ENCODE measurements at places on chromosomes 2 and 18.

- no peak for DNase-seq
These were observed 543.7 kb downstream of the TRIB2 start for GRCh38 chr2:13260402-13260801.

GRCh38 chr2:71473346-71474031, 20.1 kb downstream of the DYSF start:
- no peak for DNase-seq

DNA sequence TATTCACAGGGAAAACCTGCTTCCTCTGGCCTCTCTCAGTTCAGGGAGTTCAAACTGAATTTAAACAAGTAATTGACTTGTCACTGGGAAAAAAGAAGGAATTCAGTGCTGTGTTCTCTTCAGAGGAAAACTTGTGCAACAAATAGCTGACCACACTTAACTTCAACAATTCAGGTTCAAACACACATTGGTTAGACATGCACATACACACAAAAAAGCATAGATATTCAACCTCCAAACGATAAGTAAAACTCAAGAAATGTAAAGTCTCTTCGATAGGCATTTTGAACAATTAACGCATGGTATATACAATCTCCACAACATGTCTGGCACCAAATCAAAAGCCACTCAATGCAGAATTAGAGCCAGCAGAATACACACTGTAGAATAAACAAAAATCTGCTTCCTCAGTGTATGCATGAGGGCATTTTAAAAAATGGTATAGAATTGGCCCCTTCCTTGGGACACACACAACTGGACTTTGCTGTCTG, 269.0 kb downstream of the TCF4 start:
- DNase-seq, result no peak

DNA sequence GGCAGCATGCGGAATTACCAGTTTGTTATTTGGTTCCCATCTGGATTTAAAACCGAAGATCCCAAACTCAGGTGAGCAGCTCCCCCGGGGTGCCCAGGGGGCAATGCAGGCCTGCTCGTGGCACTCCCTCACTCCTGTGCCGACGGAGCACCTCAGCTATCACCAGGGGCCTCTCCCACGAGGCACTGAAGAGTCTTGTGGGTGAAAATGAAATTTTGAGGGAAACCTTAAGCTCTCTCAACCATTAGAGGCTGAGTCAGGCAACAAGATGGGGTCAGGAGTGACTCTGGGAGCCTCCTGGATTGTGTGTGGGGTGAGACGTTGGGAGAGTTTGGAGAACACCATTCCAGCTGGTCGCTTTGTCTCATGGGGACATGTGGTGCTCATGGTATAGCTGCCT, 189.0 kb downstream of the PRKCE start:
- no peak for DNase-seq

DNA sequence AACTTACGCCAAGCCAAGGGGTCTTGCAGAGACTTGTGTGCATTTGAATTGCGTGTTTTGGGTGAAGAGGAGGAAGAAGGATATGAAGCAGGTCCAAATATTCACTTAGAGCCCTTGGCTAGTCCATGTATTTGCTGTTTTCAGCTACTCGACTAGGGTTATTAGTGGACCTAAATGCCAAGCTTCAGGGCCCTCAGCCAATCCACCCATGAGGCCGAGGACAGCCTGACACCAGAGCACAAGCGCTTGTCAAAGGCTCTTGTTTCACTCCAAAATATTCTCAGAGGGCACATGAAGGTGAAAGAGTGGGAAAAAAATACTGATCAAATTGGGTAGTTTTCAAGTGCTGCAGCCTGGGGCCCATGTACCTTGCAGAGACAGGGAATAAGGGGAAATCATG, 174.8 kb upstream of the ACAA2 start:
- DNase-seq, result no peak

GRCh38 chr2:81234711-81235110, 930.2 kb upstream of the LRRTM1 start:
- DNase-seq, result no peak

- no peak for DNase-seq
These were observed 393.3 kb upstream of the CYRIA start for GRCh38 chr2:17058772-17059402.

- DNase-seq, result no peak
These were observed 51.1 kb downstream of the RTN4 start for GRCh38 chr2:54999182-54999581.

DNA sequence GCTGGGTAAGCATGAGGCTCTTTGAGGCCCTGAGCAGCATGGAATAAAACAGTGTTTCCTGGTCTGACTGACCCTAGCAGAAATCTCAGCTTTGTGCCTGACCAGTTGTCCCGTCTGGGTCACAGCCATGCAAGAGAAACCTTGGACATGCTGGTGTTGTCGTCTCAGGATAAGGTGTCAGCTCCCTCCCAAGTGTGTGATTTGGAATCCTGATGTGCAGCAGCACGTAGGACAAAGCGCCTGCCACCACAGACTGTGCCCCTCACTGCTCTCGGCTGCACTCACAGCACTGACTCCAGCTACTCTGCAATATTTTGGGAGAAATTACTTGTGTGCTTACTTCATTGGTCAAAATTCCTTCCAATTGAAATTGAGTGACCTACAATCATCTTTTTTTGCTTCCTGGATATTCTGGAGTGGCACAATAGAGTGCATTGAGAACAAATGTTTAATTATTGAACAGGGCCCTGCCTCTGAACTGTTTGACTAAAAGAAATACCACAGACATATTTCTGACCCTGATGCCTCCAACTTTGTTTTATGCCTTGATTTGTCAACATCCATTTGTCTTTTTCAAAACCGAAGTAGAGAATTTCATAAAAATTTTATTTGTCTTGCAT, 352.4 kb downstream of the SOCS6 start:
- no peak for DNase-seq

DNA sequence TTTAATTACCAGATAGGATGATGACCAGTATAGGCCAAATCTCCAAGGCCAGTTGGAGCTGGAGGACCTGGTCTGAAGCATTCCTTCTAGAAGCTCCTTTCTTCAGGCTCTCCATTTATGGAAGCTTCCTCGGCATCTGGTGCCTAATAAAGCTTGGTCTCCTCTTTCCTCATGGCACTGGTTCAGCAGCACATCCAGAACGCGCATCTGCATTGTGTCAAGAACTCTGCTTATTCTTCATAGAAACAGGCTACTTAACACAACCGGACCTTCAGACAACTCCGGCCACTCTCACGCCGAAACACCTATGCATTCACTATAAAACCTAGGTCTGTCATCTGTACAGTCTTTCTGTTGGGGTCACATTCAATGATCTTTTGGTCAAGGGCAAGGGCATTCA, 99.8 kb downstream of the COL6A3 start:
- no peak for DNase-seq

DNA sequence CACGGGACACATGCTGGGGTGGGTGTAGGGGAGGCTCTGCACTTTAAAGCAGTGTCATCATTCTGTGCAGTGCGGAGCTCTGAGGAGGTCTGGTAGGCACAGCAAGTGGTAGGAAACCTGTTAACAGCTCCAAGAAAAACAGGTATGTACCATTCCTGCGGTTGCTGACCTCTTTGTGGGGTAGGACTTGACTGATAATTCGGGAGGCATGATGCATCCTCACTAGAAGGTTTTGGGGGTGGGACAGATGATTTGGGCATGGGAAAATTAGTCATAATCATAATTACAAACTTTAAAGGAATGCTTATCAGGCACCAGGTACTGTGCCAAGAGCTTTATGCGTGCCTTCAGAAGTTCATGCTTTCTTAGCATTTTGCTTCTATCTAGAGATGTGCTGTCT, 9.7 kb downstream of the DOK1 start:
- DNase-seq, result no peak

- no peak for DNase-seq
These were observed 124.2 kb downstream of the UBE2E3 start for GRCh38 chr2:181104512-181105115.

GRCh38 chr18:79538635-79539034, 141.0 kb upstream of the CTDP1 start:
- DNase-seq, result no peak

DNA sequence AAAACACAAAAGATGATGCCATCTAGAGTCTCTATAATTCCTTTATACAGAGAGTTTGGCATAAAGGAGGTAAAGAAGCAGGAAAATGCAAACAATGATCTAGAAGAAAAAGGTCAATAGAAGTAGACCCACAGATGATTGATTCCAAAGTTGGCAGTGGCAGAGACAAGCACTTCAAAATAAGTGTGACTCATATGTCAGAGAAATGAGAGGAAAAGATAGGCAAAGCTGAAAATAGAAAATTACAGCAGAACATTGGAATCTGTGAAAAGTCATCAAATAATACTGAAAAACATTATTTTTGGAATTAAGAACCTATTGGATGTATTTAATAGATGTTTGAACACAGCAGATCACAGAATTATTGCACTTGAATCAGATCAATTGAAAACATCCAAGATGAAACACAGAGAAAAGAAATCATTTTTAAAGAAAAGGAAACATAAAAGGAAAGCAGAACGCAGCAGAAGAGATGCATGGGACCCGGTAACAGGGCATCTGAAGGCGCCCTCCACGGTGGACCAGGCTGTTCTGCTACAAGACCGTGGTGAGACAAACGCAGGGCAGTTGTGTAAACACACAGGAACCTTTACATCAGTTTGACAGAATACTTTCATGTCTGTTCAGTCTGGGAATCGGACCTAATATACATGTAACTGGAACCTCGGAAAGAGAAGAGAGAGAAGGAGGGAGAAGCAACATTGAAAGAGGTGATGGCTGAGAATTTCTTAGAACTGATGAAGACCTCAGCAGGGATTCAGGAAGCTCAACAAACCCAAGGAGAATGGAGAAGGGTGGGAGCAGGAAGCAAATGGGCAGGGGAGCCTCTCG, 74.6 kb upstream of the GPC1 start:
- DNase-seq, result no peak

DNA sequence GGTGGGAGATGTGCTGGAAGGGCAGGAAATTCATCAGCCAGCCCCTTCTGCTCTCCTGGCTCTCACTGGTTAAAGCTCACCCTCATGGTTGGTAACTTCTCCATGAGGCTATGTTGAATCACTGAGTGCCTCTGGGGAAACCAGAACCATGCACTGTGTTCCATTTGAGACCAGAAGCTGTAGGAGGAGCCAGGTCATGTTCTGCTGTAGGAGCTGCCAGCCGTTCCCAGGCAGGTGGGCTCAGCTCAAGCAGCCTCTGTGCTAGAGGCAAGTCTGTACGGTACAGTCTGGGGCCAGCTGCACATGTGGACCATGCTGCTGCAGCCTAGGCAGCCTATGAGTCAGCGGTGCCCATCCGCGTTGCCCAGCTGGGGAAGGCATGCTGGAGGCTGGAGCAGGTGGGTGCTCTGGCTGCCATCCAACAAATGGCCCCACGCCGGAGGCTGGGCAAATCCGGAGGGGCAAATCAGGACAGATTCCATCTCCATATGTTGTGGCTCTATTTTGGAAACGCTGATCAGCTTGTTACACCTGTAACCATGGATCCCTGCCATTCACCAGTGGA, 22.0 kb upstream of the KCNF1 start:
- no peak for DNase-seq

GRCh38 chr2:20531633-20532262, 84.9 kb downstream of the RHOB start:
- DNase-seq, result no peak

DNA sequence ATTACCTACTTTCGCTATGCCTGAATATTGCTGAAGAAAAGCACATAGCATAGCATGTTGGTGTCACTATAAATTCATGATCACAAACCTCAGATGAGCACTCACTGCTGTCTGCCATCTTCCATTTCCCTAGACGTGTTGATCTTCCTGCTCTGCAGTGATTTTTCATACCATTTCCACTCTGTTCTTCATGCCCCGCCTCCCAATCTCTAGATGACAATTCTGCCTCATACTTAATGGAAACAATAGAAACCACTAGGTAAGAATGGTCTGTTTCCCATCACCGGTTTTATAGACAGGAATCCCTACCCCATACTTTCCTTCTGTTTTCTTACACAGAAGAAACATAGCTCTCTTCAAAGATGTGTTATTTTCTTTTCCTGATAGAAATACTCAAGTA, 63.8 kb downstream of the PIK3C3 start:
- DNase-seq, result no peak

GRCh38 chr18:76126327-76126726, 368.7 kb downstream of the ZNF516 start:
- DNase-seq, result no peak

DNA sequence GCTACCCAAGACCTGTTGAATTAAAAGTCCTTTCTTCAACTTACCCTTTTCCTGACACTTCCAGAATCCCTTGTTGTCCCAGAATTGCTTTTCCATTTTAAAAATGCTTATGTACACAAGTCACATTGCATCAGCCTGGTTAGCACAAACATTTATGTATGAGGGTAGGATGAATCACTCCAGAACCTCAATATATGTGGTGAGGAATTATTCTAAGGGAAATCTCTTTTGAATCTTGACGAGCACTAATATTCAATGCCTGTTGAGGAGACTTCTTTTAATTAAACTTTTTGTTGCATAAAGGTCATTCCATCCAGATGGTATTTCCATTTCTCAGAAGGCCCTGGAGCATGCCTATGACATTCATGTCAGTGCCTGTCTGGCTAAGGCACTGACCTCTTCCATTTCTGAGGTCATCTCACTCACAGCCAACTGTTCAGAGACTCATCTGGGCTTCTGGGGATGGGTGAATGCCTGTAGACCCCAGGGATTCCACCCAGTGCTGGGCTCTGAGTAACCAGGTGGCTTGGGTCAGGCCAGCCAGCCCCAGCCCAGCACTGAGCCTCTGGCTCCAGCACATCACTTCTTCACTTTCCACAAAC, 28.2 kb downstream of the ACMSD start:
- DNase-seq, result no peak

- no peak for DNase-seq
These were observed 390.3 kb downstream of the GPD2 start for GRCh38 chr2:156826341-156826933.
